Activated CD8-positive, alpha-beta memory T cell treated with anti-CD3 and anti-CD28 coated beads for 48 hours (primary cell): ENCODE measurements at places on chromosomes 11 and 22.

DNA sequence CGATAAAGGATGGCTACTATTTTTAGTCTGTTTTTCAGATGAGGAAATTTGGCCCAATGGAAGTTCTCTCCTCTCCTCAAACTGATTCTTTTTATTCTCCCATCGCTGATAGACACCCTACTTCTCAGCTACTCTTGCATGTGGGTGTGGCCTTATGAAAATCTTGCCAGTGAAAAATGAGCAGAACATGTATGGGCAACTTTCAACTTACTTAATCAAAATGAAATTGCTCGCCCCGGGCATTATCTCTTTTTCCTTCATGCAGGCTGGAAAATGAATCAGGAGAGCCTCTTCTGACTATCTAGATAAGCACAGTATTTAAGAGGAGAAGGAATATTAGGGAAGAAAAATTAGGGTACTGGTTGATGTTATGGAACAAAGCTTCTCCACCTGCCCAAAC is 2354.7 kb upstream of the RAG2 start:
- no peak for DNase-seq

GRCh38 chr11:111378861-111379601 is at the start of gene POU2AF1:
Gene POU2AF1 (minus strand): TSS chr11:111379275. CDS start chr11:111379177, 98 bp downstream.
- DNase-seq, result peak; percentile 54

DNA sequence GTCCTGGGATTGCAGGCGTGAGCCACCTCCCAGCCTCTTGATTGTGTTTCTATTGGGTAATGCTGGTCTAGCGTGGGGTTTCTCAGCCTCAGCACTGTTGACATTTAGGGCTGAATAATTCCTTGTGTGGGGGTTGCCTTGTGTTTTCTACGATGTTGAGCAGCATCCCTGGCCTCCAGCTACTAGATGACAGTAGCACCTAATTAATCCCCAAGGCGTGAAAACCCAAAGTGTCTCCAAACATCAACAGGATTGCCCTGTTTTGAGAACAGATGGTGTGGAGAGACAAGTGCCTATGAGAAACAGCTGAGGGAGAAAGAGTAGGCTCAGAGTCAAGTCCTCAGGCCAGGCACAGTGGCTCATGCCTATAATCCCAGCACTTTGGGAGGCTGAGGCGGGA is 67.2 kb downstream of the SGSM1 start:
- DNase-seq, result no peak

- DNase-seq, result no peak
Observed at GRCh38 chr11:71117311-71117710, 135.1 kb downstream of the SHANK2 start.

DNA sequence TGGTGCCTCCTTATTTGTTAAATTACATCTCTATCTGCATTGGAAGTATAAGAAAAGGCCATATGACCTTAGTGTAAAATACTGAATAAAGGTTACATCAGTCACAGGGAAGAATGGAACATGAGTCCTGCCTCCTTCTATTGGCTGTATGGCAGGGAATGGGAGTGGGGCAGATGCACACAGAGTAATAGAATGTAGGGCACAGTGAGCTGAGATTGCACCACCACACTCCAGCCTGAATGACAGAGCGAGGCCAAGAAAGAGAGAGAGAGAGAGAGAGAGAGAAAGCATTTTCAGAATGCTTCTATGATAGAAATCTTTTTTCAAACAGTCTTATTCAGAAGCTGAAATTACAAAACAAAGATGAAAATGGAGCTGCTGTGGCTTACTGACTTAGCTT is 58.8 kb downstream of the SLN start:
- no peak for DNase-seq

DNA sequence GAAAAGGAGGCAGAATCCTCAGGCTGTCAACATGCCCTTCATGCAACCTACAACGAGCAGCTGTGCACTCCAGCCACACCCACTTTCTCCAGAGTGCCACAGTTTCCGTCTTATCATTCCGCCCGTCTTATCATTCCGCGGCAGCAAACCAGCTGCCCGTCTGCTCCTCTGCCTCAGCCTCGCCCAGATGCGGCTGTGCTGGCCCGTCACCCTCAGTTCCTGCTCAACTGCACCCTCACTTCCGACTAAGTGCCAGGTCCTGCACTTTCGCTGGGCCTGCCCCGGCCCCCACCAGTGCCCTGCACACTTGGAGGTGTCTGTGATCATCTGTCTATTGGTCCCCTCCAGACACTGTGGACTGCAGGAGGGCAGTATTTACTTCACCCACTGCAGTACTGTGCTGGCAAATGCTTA is 43.7 kb downstream of the MICAL3 start:
- peak; percentile 2 for DNase-seq

GRCh38 chr22:40399621-40400020 is 29.2 kb downstream of the SGSM3 start:
- no peak for DNase-seq

DNA sequence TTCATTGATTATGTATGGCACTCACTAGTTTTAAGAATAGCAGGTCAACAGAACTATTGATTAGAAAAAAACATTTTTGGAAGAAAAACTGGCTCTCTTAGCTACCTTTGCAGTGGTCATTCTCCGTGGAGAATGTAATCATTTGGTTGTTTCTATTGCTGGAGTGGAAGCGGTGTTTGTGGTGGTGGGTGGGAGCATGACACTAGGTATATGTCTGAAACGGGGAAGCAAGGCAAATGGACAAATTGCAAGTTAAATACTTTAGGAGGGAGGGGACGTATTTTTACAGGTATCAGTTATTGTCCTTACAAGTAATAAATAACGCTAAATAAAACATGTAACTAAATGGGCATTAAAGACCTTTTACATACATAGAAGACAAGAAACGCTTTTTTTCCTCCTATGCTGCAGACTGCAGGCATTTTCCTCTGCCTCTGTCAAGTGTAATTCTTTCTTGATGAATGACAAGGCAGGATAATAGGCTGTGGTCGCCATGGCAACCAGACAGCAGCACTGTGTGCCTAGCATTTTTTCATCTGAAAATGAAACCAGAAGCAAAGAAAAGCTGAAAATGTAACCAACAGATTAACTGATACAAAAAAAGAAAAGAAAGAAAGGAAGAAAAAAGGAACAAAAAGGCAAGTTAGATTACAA is 46.2 kb downstream of the BLID start:
- DNase-seq, result no peak

GRCh38 chr22:37008365-37008764 is 10.9 kb downstream of the TST start:
- DNase-seq, result no peak

DNA sequence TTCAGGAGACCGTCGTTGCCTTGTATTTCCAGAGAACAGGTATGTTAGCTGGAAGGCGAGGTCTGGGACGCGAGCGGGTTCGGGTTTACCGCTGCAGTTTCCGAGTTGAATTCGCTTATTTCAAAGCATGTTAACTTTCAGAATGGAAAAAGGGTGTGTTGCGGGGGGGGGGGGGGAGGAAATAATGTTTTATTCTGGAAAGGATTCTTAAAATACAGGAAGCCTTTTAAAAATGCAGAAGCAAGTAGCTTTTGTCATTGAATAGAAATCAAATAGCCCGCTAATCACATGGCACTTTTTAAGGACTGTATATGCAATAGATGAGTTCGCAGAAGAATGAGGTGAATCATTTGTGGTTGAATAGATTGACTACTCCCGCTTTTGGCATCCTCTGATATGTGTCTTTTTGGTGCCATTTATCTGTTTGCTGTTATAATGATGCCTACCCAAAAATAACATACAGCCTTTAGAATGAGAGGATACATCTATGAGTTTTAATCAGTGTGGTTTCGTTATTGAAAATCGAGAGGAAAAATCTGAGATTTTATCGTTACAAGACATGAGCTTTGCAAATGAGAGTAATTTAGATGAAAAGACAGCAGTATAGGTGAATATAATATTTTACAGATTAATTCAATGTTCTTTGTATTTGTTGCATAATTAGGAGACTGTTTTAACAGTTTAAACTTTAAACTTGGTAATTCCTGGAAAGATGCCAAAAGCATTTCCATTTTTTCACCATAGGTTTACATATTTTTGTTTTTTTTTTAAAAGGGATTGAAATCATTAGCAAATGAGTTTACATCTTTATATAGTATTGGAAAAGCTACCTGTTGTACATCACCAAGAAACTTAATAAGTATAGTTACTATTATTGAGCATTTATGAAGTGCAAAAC is 1.7 kb downstream of the PDE3B start:
- no peak for DNase-seq

- DNase-seq, result no peak
Observed at GRCh38 chr22:37627545-37627944, 11.9 kb upstream of the SH3BP1 start.

DNA sequence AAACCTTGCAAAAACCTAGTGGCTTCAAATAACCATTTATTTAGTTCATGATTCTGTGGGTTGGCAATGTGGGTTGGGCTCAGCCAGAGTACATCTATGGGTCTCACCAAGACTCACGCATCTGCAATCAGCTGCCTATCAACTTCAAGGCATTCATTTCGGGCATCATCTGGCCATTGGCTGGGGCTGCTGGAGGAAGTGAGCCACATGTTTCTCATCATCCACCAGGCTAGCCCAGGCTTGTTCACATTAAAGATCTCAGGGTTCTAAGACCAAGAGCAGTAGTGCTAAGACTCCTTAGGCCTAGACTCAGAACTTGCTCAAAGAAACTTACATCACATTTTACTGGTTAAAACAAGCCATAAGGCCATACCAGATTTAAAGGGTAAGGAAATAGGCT is 478.9 kb upstream of the ARHGAP42 start:
- DNase-seq, result no peak

GRCh38 chr11:1640076-1640946 is 10.7 kb downstream of the KRTAP5-5 start:
- DNase-seq, result no peak

- no peak for DNase-seq
Observed at GRCh38 chr22:34784056-34784455, 281.9 kb upstream of the ISX start.

DNA sequence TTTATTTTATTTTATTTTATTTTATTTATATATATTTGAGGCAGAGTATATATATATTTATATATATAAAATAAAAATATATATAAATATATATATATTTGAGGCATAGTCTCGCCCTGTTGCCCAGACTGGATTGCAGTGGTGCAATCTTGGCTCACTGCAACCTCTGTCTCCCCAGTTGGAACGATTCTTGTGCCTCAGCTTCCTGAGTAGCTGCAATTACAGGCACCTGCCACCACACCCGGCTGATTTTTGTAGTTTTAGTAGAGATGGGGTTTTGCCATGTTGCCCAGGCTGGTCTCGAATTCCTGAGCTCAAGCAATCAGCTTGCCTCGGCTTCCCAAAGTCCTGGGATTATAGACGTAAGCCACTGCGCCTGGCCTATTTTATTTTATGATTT is 31.4 kb downstream of the ACO2 start:
- no peak for DNase-seq

DNA sequence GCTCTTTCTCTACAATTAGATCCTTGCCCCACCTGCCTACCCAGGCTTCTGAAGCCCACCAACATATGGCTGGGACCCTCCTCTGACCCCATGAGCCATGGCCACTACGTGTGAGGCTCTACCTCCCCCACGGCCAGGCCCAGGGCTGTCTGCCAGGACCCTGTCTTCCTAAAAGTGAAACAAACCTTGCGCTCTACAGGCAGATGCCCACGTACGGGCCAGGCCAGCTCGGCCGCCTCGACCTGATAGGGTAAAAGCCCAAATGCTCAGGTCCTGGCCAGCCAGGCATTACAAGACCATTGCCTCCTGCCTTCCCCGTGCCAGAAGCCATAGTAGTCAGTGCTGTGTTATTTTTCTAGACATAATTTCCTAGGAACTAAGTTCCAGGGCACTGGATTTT is 1496.4 kb downstream of the BRD1 start:
- DNase-seq, result no peak

DNA sequence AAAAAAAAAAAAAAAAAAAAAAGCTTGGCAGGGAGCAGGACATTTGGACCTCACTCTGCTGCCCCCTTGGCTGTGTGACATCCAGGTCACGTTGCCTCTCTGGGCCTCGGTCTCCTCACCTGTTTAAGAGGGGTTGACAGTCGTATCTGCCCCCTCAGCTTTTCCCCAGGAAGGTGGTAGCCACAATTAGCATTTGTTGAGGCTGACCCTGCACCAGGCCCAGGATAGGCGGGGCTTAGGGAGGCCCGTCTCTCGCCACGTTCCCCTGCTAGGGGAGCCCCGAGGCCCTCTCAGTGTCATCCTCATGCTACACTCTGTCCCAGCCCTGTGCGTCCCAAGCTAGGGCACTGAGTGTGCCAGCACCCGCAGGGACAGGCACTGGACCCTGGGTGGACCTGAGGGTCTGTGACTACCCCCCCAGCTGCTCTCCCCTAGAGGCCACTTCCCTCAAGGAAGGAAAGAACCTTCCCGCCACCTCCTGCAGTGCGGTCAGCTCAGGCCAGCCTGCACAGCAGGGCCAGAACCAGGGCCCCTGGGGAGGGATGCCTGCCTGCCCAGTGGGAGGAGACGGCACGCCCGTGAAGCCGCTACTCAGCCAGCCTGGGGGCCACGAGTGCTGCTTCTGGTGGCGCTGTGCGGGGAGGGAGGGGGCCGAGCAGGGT is 38.5 kb upstream of the PPARA start:
- DNase-seq, result no peak

DNA sequence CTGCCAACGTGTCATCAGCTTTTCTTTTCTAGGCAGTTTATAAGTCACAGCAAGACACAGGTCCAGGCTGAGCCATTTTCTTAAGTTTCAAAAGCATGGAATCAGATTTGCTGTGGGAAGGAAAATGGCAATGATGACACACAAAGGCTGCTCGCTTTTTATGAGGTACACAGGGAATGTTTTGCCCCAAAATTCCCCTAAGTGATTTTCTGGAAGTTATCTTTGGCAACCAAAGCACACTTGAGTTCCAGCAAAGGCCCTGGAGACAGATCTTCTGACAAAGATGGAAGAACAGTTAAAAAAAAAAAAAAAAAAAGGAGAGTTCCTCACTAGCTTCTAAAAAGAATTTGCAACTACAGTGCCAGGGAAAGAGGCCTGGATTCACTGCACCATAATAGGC is 260.8 kb downstream of the LARGE1 start:
- DNase-seq, result no peak

DNA sequence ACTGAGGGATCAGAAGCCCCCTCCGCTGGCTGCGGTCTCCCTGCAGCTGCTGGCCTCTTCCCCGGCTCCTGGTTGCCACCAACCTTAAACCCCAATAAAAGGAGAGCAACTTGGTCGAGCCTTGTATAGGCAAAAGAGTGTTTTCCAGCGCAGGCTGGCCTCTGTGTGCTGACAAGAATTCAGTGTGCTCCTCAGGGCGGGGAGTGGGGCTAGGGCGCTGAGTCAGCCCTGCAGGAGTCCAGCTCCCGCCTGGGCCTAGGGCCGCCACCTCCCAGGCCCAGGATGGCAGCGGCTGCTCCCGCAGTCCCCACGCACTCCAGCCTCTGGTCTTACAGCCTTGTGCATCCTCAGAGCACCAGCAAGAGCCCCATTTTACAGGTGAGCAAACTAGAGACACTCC is at the start of gene SHISAL1:
Gene SHISAL1, minus strand, starts transcription at position 186 of the 400 bp plus-strand sequence. CDS start 12,006 bp downstream, outside the sequence.
- DNase-seq, result no peak
